ENCODE measurements at places on chromosomes 13 and 19. TPM values are rescaled to one million over a fixed set of nuclear protein-coding genes. Genes with fewer than 3 reads are reported as not detected.

- peak; percentile 74 for DNase-seq
- H3K4me1 ChIP-seq: peaks cover 52% of the 10 kb centered on the region
- peaks cover 7% of the 10 kb centered on the region for H3K36me3 ChIP-seq
- peak overlapping the region; percentile 95 for H3K4me3 ChIP-seq
Observed at GRCh38 chr19:54162241-54162805, 2.8 kb upstream of the LENG1 start.

DNA sequence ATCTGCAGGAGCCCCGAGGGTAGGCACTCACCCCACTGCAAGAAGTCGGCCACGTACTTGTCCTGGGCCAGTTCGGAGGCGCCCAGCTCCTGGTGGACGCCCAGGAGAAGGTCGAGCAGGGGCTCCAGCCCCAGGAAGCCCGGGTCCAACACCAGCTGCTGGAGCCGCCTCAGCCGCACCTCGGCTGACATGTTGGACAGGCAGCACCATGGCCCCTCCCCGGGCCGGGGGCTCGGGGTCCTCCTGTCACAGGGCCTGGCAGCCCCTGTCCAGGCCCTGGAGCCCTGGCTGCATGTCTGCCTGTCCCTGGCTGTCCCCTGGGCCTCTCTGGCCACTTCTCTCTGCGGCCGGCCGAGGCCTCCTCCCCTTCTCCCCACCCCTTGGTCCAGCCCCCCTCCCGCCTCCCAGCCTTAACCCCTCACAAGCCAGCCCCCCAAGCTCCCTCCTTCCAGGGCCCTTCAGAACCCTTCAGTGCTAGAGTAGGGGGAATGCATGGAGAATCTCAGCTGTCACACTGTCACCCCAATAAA, at the start of gene DMPK:
Gene DMPK, minus strand, starts transcription at position 329 of the 530 bp plus-strand sequence. Its CDS starts 138 bp downstream, at position 191.
- H3K36me3 ChIP-seq: peaks cover 15% of the 10 kb centered on the region
- H3K4me3 ChIP-seq: no peak within 1 kb of the TSS
- H3K27ac ChIP-seq: no peak within 1 kb of the TSS
- DNase-seq: no peak
- peaks cover 18% of the 10 kb centered on the region for H3K27me3 ChIP-seq

Gene LAIR1
- total RNA-seq: 9.4 TPM

Gene FCAR
- not detected for total RNA-seq

Gene LILRB4
- total RNA-seq: not detected

Gene ZNF709
- 0.26 TPM for total RNA-seq

Gene BRCA2
- 18.9 TPM for total RNA-seq

DNA sequence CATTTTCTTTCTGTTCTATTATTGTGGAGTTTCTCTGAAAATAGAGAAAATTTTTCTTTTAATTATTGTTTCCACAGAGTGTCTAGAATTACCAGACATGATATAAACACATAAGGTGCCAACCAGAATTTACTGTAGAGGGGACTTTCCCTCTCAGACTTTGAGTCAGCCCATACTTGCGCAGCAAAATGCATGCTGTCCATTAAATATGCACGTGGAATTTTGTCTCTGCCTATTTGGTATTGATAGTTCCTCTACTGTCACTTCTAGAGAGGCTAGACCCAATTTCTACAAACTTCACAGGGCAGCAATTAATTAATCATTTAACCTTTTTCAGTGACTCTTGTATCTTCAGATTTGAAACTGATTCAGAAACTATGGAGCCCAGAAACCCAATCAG, 8.9 kb downstream of the ZNF93 start:
- no peak overlapping the region for H3K4me3 ChIP-seq
- H3K4me1 ChIP-seq: no peaks in the 10 kb centered on the region
- H3K27ac ChIP-seq: no peak overlapping the region
- no peak for DNase-seq
- peaks cover 56% of the 10 kb centered on the region for H3K36me3 ChIP-seq

DNA sequence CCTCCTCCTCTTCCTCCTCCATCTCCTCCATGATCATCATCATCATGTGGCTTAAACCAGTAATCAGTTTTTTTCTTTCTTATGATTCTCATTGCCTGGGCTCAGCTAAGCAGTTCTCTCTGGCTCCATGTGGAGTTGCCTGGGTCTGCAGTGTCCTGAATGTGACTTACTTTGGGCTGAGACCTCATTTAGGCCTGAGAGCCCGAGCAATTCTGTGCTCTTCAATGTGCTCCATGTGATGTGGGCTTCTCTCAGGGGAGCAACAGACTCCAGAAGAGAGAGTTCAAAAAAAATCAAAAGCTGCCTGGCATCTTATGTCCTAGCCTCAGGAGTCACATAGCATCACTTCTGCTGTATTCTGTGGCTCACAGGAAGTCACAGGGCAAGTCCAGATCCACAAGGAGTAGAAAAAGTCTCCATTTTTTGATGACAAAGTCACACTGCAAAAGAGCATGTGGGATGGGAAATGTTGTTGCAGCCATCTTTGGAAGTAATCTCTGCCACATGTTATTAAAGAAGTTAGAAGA, 128.7 kb downstream of the MAB21L1 start:
- H3K27ac ChIP-seq: no peak overlapping the region
- no peaks in the 10 kb centered on the region for H3K4me1 ChIP-seq
- H3K36me3 ChIP-seq: no peaks in the 10 kb centered on the region
- H3K4me3 ChIP-seq: no peak overlapping the region
- H3K27me3 ChIP-seq: no peaks in the 10 kb centered on the region

- no peak overlapping the region for H3K27ac ChIP-seq
- no peaks in the 10 kb centered on the region for H3K4me1 ChIP-seq
- DNase-seq: no peak
- H3K27me3 ChIP-seq: peaks cover 33% of the 10 kb centered on the region
- no peaks in the 10 kb centered on the region for H3K36me3 ChIP-seq
Observed at GRCh38 chr13:42652642-42653415, 78.9 kb downstream of the TNFSF11 start.

- peaks cover 5% of the 10 kb centered on the region for H3K27me3 ChIP-seq
- no peaks in the 10 kb centered on the region for H3K36me3 ChIP-seq
- peak; percentile 4 for DNase-seq
- H3K4me3 ChIP-seq: peak overlapping the region; percentile 56
Observed at GRCh38 chr19:54882758-54883157, 8.7 kb downstream of the FCAR start.

- H3K36me3 ChIP-seq: no peaks in the 10 kb centered on the region
- no peak for DNase-seq
- no peak overlapping the region for H3K4me3 ChIP-seq
- H3K27ac ChIP-seq: no peak overlapping the region
Observed at GRCh38 chr19:38918526-38918925, 6.5 kb upstream of the CCER2 start.

- no peak overlapping the region for H3K4me3 ChIP-seq
Observed at GRCh38 chr13:95445131-95445530, 107.4 kb upstream of the CLDN10 start.

GRCh38 chr13:97255515-97256021, 33.4 kb downstream of the MBNL2 start:
- peaks cover 61% of the 10 kb centered on the region for H3K4me1 ChIP-seq
- H3K36me3 ChIP-seq: peaks cover 11% of the 10 kb centered on the region
- peak overlapping the region; percentile 57 for H3K27ac ChIP-seq
- H3K4me3 ChIP-seq: peak overlapping the region; percentile 8

DNA sequence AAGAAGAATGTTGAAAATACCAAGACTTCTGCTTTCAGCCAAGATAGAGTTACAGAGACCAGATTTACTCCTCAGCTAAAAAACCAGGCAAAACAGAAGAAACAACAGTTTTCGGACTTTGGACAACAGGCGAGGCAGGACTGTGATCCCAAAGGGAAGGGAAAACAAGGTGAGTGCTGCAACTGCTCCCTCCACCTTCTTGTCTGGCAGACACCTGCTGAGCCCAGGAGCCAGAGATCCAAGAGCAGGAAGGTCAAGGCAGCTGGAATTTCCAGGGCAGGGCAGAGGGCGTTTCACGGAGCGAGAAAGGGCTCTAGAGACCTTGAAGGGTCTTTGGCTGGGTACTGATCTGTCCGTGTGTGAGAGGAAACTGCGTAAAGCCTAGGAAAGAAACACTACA, 32.9 kb upstream of the SLC7A9 start:
- no peaks in the 10 kb centered on the region for H3K27me3 ChIP-seq
- no peak overlapping the region for H3K27ac ChIP-seq
- no peaks in the 10 kb centered on the region for H3K4me1 ChIP-seq
- H3K36me3 ChIP-seq: peaks cover 1% of the 10 kb centered on the region

DNA sequence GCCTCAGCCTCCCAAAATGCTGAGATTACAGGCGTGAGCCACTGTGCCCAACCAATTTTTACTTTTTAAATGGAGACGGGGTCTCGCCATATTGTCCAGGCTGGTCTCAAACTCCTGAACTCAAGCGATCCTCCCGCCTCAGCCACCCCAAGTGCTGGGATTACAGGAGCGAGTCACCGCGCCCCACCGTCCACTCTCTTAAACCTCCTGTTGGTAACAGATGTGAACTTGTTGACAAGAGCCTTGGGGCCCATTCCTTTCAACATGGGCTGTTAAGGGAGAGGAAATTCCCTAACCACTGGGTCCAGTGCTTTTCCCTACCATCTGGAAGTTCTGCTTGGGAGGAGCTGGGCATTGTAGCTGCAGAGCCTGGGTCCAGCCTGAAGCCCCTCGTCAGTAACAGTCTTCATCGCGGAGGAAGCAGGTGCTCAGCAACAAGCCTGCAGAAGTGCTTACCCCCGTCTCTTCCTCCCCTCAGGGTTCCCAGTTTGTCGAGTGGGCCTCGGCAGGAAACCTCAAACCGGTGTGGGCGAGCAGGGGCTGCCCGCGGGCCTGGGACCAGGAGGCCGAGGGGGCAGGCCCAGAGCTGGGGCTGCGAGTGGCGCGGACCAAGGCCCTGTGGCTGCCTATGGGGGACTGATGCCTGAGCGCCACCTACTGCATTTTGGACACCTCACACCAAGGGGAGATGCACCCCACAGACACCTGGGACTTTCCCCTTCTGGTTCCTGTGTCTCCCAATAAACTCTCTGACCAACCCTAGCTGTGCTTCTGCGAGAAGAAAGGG, 4.0 kb upstream of the FLT3LG start:
- DNase-seq: peak; percentile 84
- peak overlapping the region; percentile 67 for H3K4me3 ChIP-seq
- H3K36me3 ChIP-seq: peaks cover 3% of the 10 kb centered on the region
- H3K27me3 ChIP-seq: no peaks in the 10 kb centered on the region

DNA sequence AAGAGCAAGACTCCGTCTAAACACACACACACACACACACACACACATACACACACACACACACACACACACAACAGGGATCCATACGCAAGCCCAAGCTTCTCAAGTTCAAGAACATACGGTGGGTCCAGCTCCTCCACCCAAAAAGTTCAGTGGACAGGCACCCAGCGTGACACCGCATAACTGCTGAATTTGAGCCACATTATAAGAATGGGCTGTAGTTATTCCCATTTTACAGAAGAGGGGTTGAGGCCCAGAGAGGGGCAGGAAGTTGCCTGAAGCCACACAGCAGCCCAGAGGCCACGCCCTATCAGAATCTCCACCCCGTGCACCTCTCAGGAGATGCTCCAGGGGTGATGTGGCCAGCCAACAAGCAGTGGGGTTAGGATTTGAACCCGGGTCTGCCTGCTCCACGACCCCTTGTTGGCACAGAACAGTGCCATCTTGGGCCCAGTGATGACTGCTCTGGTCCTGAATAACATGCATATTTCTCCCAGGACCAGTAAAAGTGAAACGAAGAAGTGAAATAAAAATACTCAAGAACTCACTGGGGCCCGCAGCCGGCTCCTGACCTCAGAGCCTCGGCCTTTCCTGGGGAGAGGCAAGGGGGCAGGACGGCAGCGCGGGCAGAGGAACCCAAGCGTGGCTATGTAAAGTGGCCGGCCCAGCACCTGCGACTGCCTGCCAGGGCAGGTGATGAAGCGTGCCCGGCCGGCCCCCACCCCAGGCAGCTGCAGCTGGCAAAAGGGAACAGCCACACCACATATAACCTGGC, 61.9 kb downstream of the AP1M1 start:
- H3K27ac ChIP-seq: no peak overlapping the region
- H3K4me3 ChIP-seq: no peak overlapping the region
- peaks cover 42% of the 10 kb centered on the region for H3K4me1 ChIP-seq
- peaks cover 5% of the 10 kb centered on the region for H3K27me3 ChIP-seq

DNA sequence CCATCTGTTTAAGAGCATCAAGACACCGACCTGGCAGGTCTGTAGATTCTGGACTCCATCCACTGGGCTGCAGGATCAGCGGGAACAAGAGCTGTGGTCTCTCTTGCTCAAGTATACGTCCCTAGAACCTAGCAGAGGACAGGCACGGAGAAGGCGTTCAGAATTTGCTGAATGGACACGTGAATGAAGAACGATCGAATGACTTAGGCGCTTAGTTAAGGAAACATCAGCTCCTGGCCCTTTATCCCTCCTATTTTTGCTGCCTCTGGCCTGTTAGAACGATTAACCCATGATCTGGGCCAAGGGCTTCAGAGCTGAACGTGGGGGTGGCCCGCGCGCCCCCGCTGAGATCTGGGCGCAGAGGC, 953 bp downstream of the DZIP1 start:
- no peak overlapping the region for H3K27ac ChIP-seq
- peaks cover 62% of the 10 kb centered on the region for H3K27me3 ChIP-seq
- H3K4me1 ChIP-seq: peaks cover 8% of the 10 kb centered on the region
- DNase-seq: no peak

Gene CYP2F1
- not detected for total RNA-seq

Gene TEX26
- total RNA-seq: not detected

Gene RELB
- 77.5 TPM for total RNA-seq

DNA sequence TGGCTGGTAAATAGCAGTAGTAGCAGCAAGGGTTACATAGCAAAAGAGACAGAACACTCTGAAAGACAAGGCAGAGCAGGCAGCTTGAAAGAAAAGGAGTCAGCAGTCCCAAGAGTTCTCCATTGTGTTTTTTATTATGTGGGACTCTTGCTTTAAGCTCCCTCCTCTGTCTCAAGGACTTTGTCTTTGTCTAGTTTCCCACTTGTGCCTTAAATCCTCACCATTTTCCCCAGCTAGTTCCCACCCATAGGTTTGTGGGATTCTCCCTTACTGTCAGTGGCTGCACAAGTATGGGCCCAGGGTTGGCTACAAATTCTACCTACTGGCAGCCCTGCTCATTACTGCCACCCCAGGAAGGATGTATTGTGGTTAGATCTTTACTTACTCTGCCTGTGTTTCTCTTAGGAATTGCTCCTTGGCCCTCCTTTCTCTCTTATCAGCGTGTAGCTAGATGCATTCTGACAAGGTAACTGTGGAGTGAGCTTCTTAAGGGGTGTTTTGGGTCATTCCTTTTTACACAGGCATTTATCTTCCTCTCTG, 413.4 kb upstream of the PCDH9 start:
- H3K4me3 ChIP-seq: no peak overlapping the region
- DNase-seq: no peak
- H3K36me3 ChIP-seq: no peaks in the 10 kb centered on the region
- H3K27me3 ChIP-seq: no peaks in the 10 kb centered on the region
- H3K27ac ChIP-seq: no peak overlapping the region

- H3K27me3 ChIP-seq: peaks cover 24% of the 10 kb centered on the region
- no peak for DNase-seq
- no peak overlapping the region for H3K4me3 ChIP-seq
- no peak overlapping the region for H3K27ac ChIP-seq
Observed at GRCh38 chr19:3024870-3025548, 4.1 kb downstream of the TLE2 start.

GRCh38 chr13:30802953-30803478, 67.7 kb downstream of the ALOX5AP start:
- peaks cover 4% of the 10 kb centered on the region for H3K27me3 ChIP-seq
- H3K4me3 ChIP-seq: peak overlapping the region; percentile 47
- H3K27ac ChIP-seq: no peak overlapping the region
- peak; percentile 69 for DNase-seq
- no peaks in the 10 kb centered on the region for H3K36me3 ChIP-seq
- peaks cover 28% of the 10 kb centered on the region for H3K4me1 ChIP-seq
